ENCODE measurements at places on chromosomes 5 and 9.

DNA sequence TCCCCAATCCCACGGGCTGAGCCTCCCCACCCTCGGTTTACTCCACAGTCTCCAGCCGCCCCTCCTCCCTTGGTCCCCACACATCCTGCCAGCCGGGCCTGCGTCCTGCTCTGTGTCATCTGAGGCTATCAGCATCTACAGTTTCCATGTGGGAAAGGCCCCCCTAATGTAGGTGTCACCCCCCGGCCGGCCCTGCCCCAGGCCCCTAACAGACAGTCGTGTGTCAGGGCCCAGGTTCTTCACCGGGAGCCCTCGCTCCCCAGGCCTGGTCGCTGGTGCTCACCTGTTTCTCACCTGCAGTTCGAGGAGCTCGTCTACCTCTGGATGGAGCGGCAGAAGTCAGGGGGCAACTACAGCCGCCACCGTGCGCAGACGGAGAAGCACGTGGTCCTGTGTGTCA lies 62.7 kb downstream of the KCNT1 start:
- DNase-seq, result no peak

GRCh38 chr5:1181451-1182359 lies 19.7 kb upstream of the SLC6A19 start:
- DNase-seq, result peak; percentile 7

- no peak for DNase-seq
Measured at GRCh38 chr9:82148901-82149461, 160.4 kb downstream of the SPATA31D1 start.

- no peak for DNase-seq
Measured at GRCh38 chr9:33221568-33221884, 18.4 kb upstream of the SPINK4 start.

GRCh38 chr5:66881480-66882161 lies 285.4 kb downstream of the MAST4 start:
- no peak for DNase-seq

DNA sequence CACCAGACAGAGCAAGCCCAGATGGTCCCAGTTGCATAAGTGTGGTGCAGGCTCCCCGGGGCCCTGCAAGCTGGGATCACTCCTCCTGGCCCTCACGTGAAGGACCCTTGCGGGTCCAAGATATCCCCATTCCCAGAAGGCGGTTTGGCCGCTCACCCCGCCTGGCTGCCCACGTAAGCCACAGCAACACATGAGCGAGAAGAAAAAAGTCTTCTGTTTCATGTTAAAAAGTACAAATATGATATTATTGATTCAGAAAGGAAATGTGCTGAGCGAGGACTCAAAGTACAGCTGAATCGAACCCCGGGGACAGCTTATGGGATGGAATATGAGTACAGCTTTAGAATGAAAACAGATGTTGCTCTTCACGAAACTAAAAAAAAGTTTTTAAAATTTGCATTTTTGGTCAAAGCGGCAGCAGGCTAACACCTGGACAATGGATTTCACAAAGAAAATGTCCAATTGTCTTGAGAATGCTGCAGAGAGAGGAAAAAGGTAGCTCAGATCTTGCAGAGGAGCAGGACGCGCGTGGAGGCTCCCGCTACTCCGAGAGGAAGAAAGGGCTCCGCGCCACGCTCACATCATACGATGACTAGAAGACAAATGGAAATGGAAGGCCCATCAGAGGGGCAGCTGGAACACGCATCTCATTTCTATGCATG lies 427.6 kb downstream of the IRX1 start:
- DNase-seq, result no peak

GRCh38 chr5:143459433-143459832 lies 55.9 kb upstream of the NR3C1 start:
- no peak for DNase-seq

DNA sequence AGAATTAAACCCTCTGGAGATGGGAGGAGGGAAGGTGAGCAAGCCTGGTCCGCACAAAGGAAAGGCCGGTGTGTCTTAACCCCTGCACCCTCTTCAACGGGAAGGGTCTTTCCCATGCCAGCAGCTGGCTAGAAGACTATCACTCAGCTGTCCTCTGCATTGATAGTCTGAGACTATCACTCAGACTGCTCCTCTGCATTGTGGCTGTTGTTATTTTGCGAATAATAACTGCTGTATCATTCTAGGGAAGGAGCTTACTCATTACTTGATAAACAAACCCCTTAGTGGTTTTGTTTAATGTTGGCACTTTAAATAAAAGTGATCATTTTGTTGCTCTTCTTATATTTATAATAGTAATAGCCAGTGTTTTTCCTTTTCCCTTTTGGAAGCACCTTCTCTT lies 8.1 kb downstream of the TRIP13 start:
- DNase-seq, result no peak

DNA sequence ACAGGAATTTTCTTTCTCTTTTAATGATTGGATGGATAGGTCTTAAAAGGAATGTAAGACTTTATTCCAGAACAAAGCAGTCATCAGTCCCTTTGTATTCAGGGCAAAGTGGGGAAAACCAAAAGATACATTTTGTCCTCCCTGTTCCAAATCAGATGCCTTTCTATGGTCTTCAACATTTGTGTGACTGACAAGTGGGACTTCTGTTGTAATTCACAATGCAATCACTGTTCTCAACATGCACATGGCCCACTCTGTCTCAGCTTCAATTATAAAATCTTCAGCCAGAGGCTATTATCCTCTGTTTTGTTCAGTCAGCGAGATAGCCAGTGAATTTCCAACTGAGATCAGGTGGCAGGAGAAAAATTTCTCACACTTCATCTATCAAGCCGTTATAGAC lies 95.5 kb upstream of the ERBIN start:
- DNase-seq, result no peak

- no peak for DNase-seq
Measured at GRCh38 chr9:113979343-113980127, 98.6 kb downstream of the AMBP start.

DNA sequence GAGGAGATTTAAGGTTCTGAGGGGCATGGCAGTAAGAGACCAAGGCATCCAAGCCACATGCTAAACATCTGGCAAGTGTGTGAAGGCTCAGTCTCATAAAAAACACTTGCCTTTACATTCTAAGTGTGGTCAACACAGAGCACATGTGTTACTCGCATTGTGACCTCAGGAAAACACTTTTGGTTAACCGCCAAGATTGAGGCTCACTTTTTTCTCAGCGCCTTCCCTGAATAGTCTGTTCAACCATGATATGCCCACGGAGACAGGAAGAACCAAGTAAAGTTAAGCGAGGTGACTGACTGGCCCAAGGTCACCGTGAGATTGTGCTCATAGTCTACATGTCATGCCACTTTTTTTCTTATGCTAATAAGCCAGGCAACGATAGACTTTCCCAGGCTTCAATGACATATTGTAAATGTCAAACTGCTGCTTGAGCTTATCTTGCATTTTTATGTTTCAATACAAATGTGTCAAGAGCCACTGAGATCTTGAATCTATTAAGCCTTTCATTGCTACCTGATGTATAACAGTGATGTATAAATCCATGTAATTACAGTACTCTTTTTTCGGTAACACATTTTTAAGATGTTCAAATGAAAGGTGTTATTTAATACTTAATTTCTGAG lies 21.1 kb upstream of the IL9 start:
- no peak for DNase-seq

- DNase-seq, result no peak
Measured at GRCh38 chr5:179696603-179697002, 2.2 kb upstream of the CANX start.

- DNase-seq, result no peak
Measured at GRCh38 chr9:132341177-132341840, 13.5 kb downstream of the SETX start.

DNA sequence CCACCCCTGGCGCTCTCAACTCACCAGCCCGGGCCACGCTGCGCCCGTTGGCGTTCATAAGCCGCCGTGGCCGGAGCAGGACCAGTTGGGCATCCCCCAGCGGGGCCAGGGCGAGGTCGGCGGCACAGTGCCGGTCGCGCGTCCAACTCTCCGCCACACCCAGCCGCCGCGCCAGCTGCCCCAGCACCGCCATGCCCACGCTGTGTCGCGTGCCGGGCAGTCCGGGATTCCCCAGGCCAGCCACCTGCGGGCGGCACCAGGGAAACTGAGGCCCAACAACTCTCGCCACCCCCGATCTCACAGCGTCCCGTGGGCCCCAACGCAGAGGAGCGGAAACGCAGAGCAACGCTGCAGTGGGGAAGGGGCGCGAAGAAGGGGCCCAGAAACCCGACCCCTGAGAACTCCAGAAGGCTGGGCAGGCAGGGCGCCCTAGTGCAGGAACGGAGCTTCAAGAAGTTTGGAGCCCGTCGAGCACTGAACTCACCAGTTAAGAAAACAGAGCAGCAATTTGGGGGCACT lies 453 bp downstream of the PTRH1 start:
- no peak for DNase-seq

GRCh38 chr9:87064311-87064710 lies 117.0 kb upstream of the GAS1 start:
- DNase-seq, result no peak

DNA sequence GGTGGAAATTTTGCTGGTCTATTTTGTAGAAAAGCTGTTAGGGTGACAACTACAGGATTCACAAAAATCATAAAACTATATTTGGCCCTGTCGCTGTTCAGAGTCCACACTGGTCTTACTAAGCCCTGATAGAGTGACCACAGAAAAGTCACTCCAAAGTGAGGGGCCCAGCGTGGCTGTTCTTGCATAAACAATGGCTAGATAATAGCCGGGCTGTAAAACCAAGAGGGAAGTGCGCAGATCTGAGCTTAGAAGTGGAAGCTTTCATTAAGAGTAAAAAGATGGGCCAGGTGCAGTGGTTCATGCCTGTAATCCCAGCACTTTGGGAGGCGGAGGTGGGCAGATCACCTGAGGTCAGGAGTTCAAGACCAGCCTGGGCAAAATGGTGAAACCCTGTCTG lies 15.5 kb upstream of the CTSL start:
- DNase-seq, result no peak

DNA sequence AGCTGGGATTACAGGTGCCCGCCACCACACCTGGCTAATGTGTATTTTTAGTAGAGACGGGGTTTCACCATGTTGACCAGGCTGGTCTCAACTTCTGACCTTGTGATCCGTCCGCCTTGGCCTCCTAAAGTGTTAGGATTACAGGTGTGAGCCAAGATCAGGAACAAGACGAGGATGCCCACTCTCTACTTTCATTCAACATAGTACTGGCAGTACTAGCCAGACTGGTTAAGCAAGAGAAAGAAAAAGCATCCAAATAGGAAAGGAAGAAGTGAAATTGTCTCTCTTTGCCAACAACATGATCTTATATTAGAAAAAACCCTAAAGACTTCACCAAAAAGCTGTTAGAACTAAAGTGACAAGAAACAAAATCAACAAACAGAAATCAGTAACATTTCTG lies 7.4 kb upstream of the ENDOG start:
- no peak for DNase-seq

DNA sequence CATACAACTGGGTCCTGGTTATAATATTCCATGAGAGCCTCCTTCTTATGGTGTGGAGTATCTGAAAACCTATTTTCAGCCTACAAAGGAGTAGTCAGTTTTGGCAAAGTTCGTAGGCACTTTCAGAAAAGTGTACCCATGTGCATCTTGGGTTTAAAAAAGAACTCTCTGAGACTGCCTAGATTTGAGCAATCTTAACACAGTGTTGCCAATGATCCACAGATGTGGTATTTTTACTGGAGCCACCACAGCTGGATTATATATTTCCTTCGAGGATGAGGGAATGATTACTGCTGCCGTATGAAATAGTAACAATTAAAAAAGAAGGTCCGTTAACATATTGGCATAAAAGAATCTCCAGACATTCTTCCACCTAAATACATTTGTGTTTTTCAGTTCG lies 1.1 kb downstream of the PALM2AKAP2 start:
- no peak for DNase-seq

DNA sequence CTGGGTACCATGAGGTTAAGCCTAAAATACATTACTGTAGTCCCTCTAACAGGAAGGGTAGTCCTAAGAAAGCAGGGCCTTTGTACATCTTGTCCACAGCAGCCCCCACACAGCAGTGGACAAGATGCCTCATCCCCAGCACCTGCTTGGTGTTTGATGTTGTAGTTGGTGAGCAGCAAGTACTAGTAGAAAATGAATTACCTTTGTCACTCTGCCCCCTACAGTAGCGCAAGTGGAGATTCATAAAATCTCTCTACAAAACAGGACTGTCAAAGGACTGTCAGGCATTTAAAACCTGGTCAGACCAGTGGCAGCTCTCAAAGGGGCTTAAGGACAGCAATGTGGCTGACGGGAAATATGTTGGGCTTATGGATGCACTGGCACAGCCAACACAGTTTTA lies 122.5 kb downstream of the TMEM174 start:
- no peak for DNase-seq

GRCh38 chr5:77230727-77231470 lies 20.4 kb downstream of the PDE8B start:
- no peak for DNase-seq

DNA sequence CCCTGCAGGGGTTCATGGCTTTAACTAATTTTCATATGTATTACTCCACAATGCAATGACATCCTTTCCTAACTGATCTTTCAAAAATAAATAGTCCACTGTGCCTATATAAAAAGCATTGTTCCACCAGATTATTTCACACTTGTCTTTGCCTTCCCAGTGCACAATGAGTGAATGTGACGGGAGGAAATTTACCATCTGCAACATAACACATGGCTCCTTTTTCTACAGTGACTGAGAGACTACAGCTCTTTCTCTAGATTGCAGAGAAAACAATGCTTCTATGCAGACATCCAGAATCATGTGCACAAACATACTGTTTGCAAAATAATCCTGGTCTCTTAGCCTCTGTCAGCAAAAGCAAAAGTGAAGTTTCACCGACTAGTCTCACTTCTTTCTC lies 483.7 kb upstream of the PIK3R1 start:
- no peak for DNase-seq
